GM23248 (cell line): ENCODE measurements at places on chromosomes 5 and 9. TPM values are rescaled to one million over a fixed set of nuclear protein-coding genes. Genes with fewer than 3 reads are reported as not detected.

GRCh38 chr5:97915106-97915505 lies 732.1 kb upstream of the RIOK2 start:
- no peaks in the 10 kb centered on the region for H3K27me3 ChIP-seq
- no peak for DNase-seq
- no peaks in the 10 kb centered on the region for H3K36me3 ChIP-seq
- H3K27ac ChIP-seq, result no peak overlapping the region

LSM11 gene
- 0.52 and 0.79 TPM in 2 replicates for polyA plus RNA-seq

DNA sequence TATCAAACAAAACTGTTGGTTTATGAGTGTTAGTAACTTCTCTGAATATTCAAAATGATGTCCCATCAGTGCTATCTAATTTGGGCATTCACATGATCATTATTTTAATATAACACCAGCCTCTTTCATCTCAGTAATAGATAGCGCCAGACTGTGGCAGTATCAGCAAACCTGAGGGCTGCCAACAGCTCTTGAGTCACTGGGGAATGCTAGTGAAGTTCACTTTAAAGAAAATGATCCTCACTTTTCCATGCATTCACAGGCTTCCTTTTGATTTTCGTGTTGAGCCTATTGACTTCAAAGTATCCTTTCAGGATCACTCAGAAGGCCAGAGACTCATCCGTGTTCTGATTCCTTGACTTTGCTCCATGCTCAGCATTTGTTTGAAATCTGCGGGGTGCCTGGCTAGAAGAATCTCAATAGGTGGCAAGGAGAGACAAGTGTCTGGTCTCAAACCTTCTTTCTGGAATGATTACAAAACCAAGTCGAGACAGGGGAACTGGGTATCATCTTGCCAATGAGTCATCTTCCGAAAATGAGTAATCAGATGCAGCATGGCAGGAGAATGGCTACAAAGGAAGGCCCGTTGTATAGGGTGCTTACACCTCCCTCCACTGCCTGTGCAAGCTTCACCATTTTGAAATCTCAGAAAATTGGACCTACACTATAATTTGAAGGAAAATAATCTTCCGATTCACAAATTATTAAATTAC lies 509.1 kb downstream of the RASEF start:
- H3K4me3 ChIP-seq, result no peak overlapping the region
- H3K4me1 ChIP-seq, result no peaks in the 10 kb centered on the region
- no peak overlapping the region for H3K27ac ChIP-seq
- H3K36me3 ChIP-seq, result no peaks in the 10 kb centered on the region
- H3K27me3 ChIP-seq, result peaks cover 20% of the 10 kb centered on the region

DNA sequence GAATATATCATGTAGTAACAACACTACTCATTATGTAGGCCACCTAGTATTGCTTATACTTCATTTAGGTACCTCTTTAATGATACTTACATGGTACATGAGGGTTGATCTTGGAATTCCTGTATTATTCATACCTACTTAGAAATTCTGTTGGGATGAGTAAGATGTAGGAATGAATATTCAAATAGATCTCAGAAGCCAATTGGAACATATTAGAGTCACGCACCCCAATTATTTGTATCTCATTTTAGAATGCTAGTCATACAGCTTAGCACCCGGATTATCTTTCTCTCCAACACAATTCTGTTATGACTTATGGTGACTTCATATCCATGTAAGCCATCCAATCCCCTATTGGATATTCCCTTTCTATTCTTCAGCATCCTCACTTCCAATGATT lies 106.7 kb upstream of the SH3GL2 start:
- H3K27ac ChIP-seq, result no peak overlapping the region
- H3K27me3 ChIP-seq, result no peaks in the 10 kb centered on the region
- H3K4me1 ChIP-seq, result no peaks in the 10 kb centered on the region
- DNase-seq, result peak; percentile 13
- no peaks in the 10 kb centered on the region for H3K36me3 ChIP-seq
